Stomach (tissue), 19 donors: ENCODE measurements at places on chromosomes 13 and 19.

GRCh38 chr19:1747285-1748114 lies 5.8 kb upstream of the ONECUT3 start:
- peak; percentile 73 for DNase-seq

GRCh38 chr19:30037835-30038234 lies 95.8 kb downstream of the URI1 start:
- no peak for DNase-seq

- peak; percentile 78 for DNase-seq
Measured at GRCh38 chr13:110944121-110944967, 29.5 kb upstream of the ANKRD10 start.

- DNase-seq: no peak
Measured at GRCh38 chr19:55638864-55639359, 1.9 kb upstream of the ZNF580 start.

DNA sequence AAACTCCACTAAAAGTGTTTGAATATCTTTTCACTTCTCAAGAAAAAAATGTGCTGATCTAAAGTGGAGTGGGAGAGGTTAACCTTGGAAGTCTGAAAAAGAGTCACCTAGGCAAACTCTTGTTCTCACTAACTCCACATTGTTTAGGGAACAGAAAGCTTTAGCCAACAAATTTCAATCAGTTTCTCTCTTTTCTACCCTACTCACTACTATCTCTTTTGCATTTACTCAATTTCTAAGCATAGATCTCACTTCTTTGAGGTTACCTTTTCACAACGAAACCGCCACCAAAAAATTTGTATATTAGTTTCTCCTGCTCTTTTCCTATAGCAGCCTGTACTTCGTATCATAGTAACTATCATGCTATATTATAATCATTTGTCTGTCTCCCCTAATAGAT lies 6.3 kb downstream of the NHLRC3 start:
- no peak for DNase-seq

GRCh38 chr13:35995136-35995535 lies 136.0 kb downstream of the DCLK1 start:
- DNase-seq: no peak

- no peak for DNase-seq
Measured at GRCh38 chr13:41905600-41906254, 55.2 kb downstream of the VWA8 start.

DNA sequence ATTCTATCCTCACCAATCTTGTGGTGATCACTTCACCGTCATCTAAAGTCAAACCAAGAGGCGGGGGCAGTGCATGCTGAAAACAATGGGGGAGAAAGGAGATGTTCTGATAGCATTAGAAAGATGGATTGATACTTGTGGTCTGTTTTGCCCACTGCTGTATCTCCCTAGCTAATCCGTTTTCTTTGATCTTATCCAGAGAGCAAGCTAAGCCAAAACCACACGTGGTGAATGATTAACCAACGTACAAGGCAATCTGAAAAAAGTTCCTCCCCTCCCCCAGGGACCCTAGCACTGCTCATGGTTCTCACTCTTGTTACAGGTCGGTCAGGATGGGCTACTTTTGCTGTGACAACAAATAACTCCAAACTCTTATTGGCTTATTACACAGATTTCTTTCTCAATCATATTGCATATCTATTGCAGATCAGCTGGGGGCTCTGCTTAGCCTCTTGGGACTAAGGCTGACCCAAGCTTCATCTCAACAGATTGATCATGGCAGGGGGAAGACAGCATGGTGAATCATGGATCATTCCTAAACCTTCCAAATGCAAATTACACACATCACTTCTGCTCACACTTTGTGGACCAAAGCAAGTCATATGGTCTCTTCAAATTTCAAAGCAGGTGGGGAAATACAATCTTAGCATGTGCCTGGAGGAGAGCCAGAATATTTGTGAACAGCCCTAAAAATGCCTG lies 11.9 kb upstream of the C13orf42 start:
- DNase-seq: no peak

DNA sequence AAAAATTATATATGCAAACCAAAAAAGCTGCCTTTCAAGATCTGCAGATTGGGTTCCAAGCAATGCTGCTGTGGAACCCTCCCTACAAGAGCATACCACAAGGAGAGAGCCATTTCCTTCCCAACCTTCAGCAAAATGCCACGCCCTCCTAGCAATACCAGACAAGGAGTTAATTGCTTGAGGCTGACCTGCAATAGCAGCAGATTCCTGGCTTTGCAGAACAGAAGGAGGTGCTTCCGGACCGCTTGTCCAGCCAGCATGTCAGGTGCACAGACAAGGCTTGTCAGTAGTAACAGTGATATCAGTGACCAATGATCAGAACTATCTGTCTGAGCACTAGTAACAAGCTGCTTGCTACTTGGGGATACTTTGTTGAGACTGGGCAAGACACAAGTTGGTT lies 301.6 kb downstream of the FGF14 start:
- DNase-seq: no peak
